ENCODE measurements at places on chromosomes 12 and 14. TPM values are rescaled to one million over a fixed set of nuclear protein-coding genes. Genes with fewer than 3 reads are reported as not detected.

TPH2 gene
- not detected for total RNA-seq

TGM1 gene
- total RNA-seq: 4.3 TPM

GRCh38 chr14:104925214-104925854 lies 655 bp downstream of the PLD4 start:
- DNase-seq: no peak

GRCh38 chr14:85959063-85959462 lies 429.1 kb downstream of the FLRT2 start:
- DNase-seq: no peak

- no peak for DNase-seq
Measured at GRCh38 chr14:24817212-24818057, 183.4 kb upstream of the GZMB start.

GRCh38 chr14:102451064-102451352 lies 58.6 kb downstream of the ANKRD9 start:
- DNase-seq: no peak

All from T-helper 17 cell (primary cell).